Activated naive CD4-positive, alpha-beta T cell treated with anti-CD3 and anti-CD28 coated beads, Interleukin-2, amount 50 U/mL, for 72 hours (primary cell): ENCODE measurements at places on chromosomes 1 and 21.

- DNase-seq = no peak
Observed at GRCh38 chr1:48099072-48099773, 102.0 kb upstream of the TRABD2B start.

GRCh38 chr1:40915581-40915980 is 53.4 kb upstream of the CITED4 start:
- DNase-seq = no peak

DNA sequence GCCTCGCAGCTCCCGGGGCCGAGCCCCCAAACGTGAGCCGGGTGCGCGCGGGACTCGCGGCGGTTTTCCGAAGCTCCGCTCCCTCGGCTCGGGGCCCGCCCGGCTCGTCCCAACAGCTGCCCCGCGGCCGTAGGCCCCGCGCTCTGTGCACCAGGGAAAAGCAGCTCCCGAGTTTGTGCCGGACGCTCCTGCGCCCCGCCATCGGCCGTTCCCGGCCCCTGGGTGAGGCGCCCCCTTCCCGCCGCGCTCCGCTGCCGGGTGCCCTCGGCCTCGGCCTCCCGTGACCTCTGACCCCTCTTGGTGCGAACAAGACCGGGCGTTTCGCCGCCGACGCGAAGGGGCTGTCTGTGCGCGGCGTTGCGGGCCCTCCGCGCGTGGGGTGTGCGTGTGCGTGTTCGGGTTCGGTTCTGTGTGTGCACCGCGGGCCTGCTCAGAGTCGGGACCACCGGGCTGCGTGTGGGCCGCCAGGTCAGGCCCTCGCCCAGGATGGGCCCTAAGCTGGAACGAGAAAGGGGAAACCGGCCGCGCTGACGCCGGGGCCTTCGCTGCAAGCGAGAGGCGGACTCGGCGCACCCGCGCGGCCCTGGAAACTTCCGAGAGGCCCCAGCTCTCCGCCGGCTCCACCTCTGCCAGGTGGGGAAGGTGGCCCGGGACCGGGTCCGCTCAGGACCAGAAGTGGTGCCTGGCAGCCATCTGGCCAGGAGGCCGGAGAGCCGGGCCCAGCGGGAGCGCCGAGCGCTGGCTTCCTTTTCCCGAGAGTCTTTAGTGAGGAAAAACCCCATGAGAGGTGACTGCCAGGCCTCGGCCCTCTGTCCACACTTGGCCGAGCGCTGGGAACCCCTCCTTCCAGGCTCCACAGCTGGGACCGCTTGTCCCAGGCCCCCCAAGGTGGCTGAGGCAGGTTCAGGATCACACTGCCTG is 1.9 kb downstream of the PRDM16 start:
- no peak for DNase-seq

DNA sequence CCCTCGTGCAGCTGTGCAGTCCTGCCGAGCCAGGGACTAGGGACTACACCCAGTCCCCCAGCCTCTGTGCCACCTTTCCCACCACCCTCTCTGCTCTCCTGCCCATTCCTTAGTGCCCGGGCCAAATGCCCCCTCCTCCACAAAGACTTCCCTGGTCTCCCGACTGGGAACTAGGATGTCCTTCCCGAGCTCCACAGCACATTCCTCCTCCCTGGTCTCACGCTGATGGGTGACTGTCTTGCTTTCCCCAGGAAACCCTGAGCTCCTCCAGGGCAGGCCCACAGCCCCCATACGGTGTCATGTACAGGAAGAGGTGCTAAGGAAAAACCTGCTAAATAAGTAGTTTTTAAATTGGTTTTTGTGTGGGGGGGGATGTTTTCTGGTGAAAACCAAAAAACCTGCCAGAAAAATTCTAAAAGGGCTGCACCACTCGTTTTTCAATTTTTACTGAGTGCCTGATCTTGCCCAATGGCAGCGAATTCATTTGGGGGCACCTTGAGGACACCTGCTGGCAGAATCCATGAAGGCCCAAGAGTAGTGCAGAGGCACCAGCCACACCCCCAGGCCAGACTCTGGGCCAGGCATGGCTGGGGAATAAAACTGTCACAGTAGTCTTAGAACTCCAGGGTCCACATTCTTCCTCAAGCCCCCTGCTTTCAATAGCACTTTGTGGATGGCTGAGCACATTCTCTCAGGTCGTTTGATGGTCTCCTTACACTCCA is 50.4 kb downstream of the GLIS1 start:
- no peak for DNase-seq
